ENCODE measurements at places on chromosomes 5 and 9.

DNA sequence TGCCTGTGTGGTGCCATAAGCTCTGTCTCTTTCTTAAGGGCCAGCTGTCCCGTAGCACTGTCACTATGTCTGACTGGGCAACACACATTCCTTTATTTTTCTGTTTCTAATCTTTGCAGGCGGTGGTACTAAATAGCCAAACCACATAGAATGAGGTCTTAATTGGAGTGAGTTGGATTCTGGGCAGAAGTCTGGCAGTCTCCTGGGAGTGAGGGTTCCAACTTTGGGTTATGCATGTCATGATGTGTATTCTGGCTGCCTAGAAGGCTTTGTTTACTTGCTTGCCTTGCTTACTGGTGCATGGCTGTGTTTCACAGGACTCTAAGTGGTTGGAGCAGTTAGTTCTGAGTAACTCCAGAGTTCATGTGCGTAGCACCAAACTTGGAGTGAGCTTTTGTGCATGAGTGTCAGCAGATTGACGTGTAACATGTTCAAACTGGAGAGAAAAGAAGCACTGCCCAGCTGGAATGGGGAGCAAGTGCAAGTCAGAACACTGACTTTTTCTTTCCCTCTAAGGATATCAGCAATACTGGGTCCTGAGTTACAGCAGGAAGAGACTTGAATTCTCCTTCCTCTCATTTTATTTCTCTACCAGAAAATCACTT is 185.8 kb downstream of the PCSK1 start:
- DNase-seq, result no peak

- DNase-seq, result no peak
These were observed 2.0 kb upstream of the C5orf15 start for GRCh38 chr5:133970325-133970909.

DNA sequence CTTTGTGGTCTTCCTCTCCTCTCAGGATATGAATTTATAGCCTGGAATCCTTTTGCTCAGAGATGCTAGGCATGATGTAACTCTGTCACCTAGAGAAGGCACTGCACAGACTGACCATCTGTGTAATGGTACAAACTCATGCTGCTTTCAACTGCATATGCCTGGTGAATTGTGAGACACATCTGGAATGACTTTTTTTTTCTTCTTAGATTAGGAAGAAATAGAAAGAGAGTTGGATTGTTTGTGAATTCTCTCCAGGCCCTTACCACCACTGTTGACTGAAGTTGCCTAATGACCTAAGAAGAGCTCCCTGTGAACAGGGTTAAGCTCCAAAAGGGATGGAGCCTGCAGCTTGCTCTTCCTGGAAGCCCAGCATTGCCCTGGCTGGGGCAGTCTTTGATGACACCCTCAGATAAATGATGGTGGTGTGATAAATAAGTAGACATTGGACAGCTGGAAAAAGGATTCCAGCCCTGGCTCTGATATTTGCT is 47.8 kb upstream of the TRIM32 start:
- no peak for DNase-seq

GRCh38 chr9:25602400-25603044 is 75.7 kb downstream of the TUSC1 start:
- DNase-seq, result peak; percentile 11

DNA sequence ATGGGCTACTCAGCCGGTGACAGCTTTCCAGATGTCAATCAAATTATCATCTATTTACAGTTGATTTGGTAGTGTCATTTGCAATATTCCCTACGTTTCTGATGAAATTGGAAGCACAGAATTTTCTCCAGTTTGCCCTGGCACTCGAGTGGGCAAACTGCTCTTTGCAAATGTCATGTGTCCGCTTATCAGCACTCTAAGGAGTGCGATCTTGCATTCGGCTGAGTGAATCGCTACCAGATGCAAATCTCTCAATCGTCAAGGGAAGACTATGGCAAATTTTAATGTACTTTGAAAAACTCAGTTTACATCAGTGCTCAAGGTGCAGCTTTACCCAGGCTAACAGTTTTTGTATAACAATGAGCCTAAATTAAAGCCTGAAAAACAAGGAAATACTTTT is 66.8 kb downstream of the BNC2 start:
- DNase-seq, result no peak

DNA sequence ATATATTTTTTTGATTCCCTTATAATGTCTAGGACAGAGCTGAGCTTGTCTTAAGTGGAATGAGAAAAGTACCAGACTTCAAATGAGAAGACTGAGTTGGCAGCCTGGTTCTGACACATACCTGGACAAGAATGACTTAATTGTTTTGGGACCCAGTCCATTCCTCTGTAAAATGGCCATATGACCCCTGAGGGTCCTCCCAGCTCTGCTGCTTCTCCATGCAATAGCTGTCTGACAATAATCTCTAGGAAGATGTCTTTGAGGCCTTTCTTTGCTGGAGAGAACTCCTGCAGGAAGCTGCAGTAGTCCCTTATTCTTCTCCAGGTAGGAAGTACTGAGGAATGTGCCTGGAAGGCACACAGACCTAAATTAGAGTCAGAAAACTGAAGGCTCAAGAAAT is 55.9 kb upstream of the SLIT3 start:
- no peak for DNase-seq

- no peak for DNase-seq
These were observed 669.2 kb upstream of the ACO1 start for GRCh38 chr9:31715250-31715649.

- DNase-seq, result no peak
These were observed 94.8 kb downstream of the ERCC6L2 start for GRCh38 chr9:95970317-95970716.

GRCh38 chr5:180607861-180608571 is 16.7 kb upstream of the SCGB3A1 start:
- no peak for DNase-seq

DNA sequence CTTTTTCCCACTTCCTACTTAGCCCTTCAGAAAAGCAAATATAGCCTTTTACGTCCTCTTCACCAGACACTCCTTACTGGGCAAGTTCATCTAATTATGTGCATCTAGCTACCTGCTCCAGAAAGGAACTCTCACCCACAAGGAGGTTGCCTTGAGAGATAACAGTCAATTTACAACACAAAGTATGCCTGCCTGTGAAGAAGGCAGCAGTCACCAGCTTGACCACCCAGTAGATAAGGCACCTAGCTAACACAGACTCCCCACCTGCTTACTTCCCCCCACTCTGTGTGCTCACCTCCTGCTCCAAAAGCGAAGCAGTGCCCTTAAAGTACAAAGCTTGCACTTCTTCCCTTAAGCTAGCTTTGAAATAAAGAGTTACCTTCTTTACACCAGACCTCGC is 111.7 kb upstream of the MRPS30 start:
- DNase-seq, result no peak

DNA sequence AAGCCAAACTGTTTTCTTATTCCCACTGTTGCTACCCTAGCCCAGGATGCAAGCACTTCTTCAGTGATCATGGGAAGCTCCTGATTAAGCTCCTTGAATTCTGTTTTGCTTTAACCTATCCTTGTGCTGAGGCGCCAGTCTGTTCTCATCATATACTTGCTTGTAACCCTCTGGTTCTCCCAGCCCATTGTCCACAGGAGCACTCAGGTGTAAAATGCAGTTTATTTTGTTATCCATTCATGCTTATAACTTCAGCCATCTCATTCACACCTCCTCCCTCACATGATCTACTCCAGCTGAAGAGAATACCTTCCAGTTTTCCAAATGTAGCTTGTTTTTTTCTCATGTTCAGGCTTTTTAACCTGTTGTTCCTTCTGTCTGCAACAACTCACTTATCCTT is 402.1 kb upstream of the BRINP1 start:
- DNase-seq, result no peak

GRCh38 chr5:34691326-34691725 is 35.2 kb downstream of the RAI14 start:
- no peak for DNase-seq

- no peak for DNase-seq
These were observed 79.5 kb downstream of the OSMR start for GRCh38 chr5:38925154-38925925.

DNA sequence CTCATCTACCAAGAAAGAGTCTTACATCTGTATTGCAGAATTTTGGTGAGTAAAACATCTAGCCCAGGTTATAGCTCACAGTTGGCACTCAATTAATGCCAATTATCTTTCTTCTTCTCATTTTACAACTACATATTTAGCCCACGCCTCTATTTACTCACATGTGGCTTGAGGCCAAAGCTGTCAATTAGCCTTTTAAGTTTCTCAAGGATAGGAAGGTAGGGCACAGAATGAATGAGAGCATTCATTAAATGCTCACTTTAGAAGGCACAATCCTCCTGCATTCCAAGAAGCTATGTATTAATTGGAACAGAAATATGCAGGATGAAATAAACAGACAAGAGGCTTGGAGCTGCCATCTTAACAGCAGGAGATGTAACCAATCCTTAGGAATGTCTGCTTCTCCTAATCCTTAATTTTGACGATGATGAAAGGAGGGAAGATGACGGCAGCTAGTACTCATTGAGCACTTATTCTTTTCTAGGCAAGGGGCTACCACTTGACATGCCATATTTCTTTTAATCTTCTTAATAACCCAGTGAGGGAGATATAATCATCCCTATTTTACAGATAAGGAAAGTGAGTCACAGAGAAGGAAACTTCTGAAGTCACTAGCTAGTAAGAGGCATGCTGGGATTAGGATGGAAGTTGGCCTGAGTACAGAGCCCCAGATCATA is 30.8 kb upstream of the PANK3 start:
- DNase-seq, result no peak

- peak; percentile 32 for DNase-seq
These were observed 160.2 kb upstream of the DAPK1 start for GRCh38 chr9:87337335-87338087.

DNA sequence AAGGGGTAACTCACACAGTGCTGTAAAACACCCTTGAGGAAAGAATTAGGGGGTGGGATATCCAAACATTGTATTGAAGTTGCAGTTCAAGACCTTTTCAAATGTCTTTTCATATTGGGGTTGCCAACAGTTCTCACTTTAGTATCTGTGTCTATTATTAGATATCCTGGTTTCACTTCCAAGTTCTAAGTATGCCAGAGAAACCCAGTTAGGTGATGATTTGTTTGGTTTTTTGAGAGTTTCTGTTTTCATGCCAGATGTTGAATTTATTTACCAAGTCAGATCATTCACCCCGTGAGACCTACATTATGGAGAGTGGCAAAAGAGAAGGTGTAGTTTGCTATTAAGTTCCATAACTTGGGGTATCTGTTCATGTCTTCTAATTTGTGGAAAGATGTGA is 64.5 kb downstream of the C9orf152 start:
- DNase-seq, result no peak

- no peak for DNase-seq
These were observed 433 bp upstream of the PTAR1 start for GRCh38 chr9:69760278-69760610.

GRCh38 chr9:22425551-22425950 is 21.1 kb upstream of the DMRTA1 start:
- DNase-seq, result peak; percentile 10

- no peak for DNase-seq
These were observed 60.1 kb downstream of the SIL1 start for GRCh38 chr5:139138109-139138508.

GRCh38 chr5:108747774-108748400 is at the start of gene FER:
FER (plus strand) TSS chr5:108747897; CDS start chr5:108798183, 50,286 bp downstream.
- DNase-seq, result no peak

GRCh38 chr5:87541033-87541432 is 128.3 kb upstream of the CCNH start:
- peak; percentile 24 for DNase-seq

GRCh38 chr9:92342825-92343488 is 17.2 kb downstream of the CENPP start:
- DNase-seq, result no peak

DNA sequence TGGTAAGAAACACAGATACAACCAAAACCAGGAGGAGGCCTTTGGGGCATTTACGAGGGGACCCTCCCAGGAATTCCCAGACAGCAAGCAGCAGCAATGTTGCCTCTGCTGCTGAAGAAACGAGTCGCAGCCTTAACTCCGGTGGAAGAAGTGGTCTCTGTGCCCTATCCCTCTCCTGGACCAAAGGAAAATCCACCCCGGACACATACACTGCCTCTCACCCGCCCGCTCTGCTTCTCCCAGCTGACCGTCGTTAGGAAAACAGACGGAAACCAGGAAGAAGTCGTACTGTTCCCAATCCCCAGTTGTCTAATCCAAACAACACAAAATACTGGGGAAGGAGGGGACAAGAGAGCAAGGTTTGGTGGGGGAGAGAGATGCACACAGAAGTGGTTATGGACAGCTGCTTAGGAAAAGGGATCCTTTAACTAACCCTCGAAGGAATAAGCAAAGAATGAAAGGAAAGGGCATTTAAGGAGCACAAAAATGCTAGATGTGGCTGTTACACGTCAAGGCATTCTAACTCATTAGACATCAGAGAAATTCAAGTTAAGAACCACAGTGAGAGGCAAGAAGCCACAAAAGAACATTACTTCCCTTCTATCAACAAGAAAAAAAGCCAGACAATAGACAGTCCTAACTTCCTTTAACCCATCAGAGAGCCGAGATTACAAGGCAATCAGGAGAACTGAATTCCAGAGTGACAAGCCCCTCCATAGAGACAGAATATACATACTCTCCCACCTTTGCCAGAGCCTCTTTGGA is 71.9 kb downstream of the ACTL7B start:
- DNase-seq, result no peak

DNA sequence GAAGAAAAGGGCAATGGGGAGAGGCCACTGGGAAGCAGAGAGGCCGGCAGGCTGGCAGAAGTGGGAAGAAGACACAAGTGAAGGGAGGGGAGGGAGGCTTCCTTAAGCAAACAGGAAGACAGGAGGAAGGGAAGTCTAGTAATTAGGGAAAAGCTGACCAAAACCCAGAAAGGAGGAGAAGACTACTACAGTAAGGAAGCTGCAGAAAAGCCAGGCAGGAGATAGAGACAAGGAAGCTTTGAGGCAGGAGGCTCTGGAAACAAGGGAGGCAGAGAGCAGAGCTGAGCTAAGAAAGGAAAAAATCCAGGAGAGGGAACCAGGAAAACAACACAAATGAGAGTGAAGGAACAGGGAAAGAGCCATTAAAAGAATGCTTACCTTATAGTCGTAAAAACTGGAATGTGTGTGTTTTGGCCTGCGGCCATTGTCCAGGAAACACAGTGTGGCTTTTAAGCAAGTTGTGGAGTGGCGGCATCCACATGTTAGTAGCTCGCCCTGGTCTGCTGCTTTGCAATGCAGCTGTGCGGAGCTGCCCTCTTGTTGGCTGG is 317.1 kb upstream of the CLINT1 start:
- no peak for DNase-seq

- no peak for DNase-seq
These were observed 51.0 kb downstream of the ADCY2 start for GRCh38 chr5:7446913-7447312.

All from iPS-NIHi11 (cell line).